Kidney glomerular epithelial cell (primary cell): ENCODE measurements at places on chromosomes 4 and X.

DNA sequence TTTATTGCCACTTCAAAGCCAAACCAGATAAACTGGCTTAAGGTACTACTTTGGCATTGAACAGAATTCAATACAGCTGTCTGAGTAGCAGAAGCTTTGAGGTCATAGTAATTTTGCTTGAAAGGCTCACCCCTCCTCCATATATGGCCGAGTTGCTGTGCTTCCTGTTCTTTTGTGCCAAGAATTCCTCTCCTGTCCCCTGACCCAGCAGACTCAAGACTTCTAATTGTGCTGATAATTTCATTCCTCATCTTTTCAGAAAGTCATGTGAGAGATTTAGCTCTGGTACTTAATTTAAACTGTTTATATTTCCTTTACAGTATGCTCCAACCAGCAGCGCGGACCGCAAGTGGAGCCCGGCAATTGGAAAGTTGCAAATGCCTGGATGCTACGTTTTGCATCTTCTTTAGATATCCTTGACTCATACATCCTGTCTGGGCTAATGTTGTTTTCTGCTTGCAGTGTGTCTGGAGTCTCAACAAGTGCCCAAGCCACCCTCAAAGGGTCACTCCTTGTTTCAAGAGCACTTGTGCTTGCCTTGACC lies 373.4 kb downstream of the PDGFC start:
- no peak for DNase-seq

DNA sequence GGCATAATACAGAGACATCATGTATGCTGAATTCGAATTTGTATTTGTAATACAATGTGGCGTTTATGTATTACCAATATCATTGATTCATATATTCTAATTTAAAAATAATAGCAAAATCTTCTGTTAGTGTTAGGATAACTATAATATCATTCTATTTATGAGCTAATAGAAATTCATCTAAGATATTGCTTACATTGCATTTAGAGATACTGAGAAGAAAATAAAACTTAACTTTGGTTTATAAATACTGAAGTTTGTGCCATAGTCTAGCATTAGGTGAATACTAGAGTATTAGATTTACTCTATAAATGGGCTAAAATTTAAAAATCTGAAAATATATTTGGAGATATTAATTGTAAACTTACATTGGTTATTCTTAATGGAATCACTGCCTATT lies 1590.6 kb downstream of the PCDH18 start:
- DNase-seq: no peak

GRCh38 chrX:9267415-9267814 lies 197.4 kb upstream of the TBL1X start:
- no peak for DNase-seq

- no peak for DNase-seq
These were observed 13.6 kb downstream of the MTNR1A start for GRCh38 chr4:186541801-186542200.

GRCh38 chr4:69735119-69735518 lies 25.3 kb downstream of the SULT1B1 start:
- DNase-seq: no peak

GRCh38 chr4:189126040-189126439 lies 814.6 kb upstream of the FRG1 start:
- DNase-seq: no peak

GRCh38 chrX:139758809-139759208 lies 50.8 kb upstream of the MCF2 start:
- DNase-seq: no peak
